Activated CD4-positive, alpha-beta memory T cell treated with anti-CD3 and anti-CD28 coated beads, Interleukin-2, amount 10 ng/mL, durations not matched to agents 7 days and 5 days (primary cell): ENCODE measurements at places on chromosomes 3 and 15. TPM values are rescaled to one million over a fixed set of nuclear protein-coding genes. Genes with fewer than 3 reads are reported as not detected.

Gene CAV3
- not detected for total RNA-seq

Gene MNS1
- total RNA-seq, result not detected

Gene CPLX3
- not detected for total RNA-seq

Gene TSPAN3
- total RNA-seq, result 13.9 TPM

Gene SLCO2A1
- not detected for total RNA-seq

Gene KBTBD12
- total RNA-seq, result not detected

Gene TRPM1
- total RNA-seq, result not detected

Gene MYZAP
- 0.18 TPM for total RNA-seq

Gene GOLGA8S
- 0.38 TPM for total RNA-seq

Gene ISLR2
- 0.08 TPM for total RNA-seq

Gene FYTTD1
- 41.7 TPM for total RNA-seq

Gene AADACL2
- total RNA-seq, result not detected

Gene SHC4
- 2.8 TPM for total RNA-seq

Gene PDHB
- total RNA-seq, result 58.9 TPM

Gene CDHR4
- not detected for total RNA-seq

Gene HTR3E
- not detected for total RNA-seq

Gene BMF
- 30.2 TPM for total RNA-seq

Gene GABRB3
- not detected for total RNA-seq

Gene DNAJA4
- 30.9 TPM for total RNA-seq

Gene KATNBL1
- 42.1 TPM for total RNA-seq

Gene UBXN7
- 60.5 TPM for total RNA-seq

Gene NR2E3
- not detected for total RNA-seq

Gene EFCAB12
- 0.65 TPM for total RNA-seq

Gene PCLAF
- 110 TPM for total RNA-seq

Gene OR5K2
- total RNA-seq, result not detected

Gene TGFBR2
- 60.8 TPM for total RNA-seq

Gene THRB
- not detected for total RNA-seq

Gene SERPINI2
- total RNA-seq, result not detected

Gene KNL1
- 54.2 TPM for total RNA-seq

Gene PLA2G4E
- total RNA-seq, result not detected

Gene CELSR3
- 7.2 TPM for total RNA-seq

Gene CSTA
- not detected for total RNA-seq

Gene SNX22
- 0.55 TPM for total RNA-seq

Gene GREM1
- not detected for total RNA-seq

Gene ADGRG7
- total RNA-seq, result not detected

Gene RASGRP1
- 208 TPM for total RNA-seq

Gene GUCA1C
- not detected for total RNA-seq

Gene CLDN18
- total RNA-seq, result not detected

Gene ACKR4
- not detected for total RNA-seq

Gene CHST13
- total RNA-seq, result not detected
